ENCODE measurements at places on chromosomes 1 and 21. TPM values are rescaled to one million over a fixed set of nuclear protein-coding genes. Genes with fewer than 3 reads are reported as not detected.

The PPP2R5A gene
- 44.4 TPM for total RNA-seq

The FNBP1L gene
- 0.14 TPM for total RNA-seq

The GALE gene
- total RNA-seq, result 73.5 TPM

The CELA2B gene
- total RNA-seq, result not detected

The DNAH14 gene
- 0.57 TPM for total RNA-seq

The RABGAP1L gene
- total RNA-seq, result 37.2 TPM

The PLPPR4 gene
- total RNA-seq, result not detected

The SOX13 gene
- 0.17 TPM for total RNA-seq

The TNFRSF1B gene
- total RNA-seq, result 145 TPM

The BCAR3 gene
- 0.61 TPM for total RNA-seq

The HSPA6 gene
- total RNA-seq, result 1.2 TPM

The CRP gene
- not detected for total RNA-seq

The ANGPTL3 gene
- not detected for total RNA-seq

The TSACC gene
- 0.82 TPM for total RNA-seq

The NUDT4B gene
- total RNA-seq, result 0.36 TPM

The FCRL4 gene
- total RNA-seq, result not detected

The TNFRSF9 gene
- total RNA-seq, result 30.5 TPM

The KISS1 gene
- not detected for total RNA-seq

The SH3D21 gene
- 19.4 TPM for total RNA-seq

All from activated CD4-positive, alpha-beta T cell treated with anti-CD3 and anti-CD28 coated beads, Interleukin-2, amount 10 ng/mL, durations not matched to agents 24 days and 14 days (primary cell).